Karpas-422 (cell line): ENCODE measurements at places on chromosomes 11 and 22. TPM values are rescaled to one million over a fixed set of nuclear protein-coding genes. Genes with fewer than 3 reads are reported as not detected.

The DBX1 gene
- total RNA-seq, result not detected in 2 replicates

The MUC6 gene
- total RNA-seq, result not detected in 2 replicates

The TRIM3 gene
- total RNA-seq, result 13.3 and 20.4 TPM in 2 replicates

The CDC42EP2 gene
- total RNA-seq, result 0.43 and 2.6 TPM in 2 replicates

The TREH gene
- not detected in 2 replicates for total RNA-seq

The SPINDOC gene
- 40.3 and 88.1 TPM in 2 replicates for total RNA-seq
